Right kidney (tissue), 9 donors: ENCODE measurements at places on chromosomes 1 and 21.

DNA sequence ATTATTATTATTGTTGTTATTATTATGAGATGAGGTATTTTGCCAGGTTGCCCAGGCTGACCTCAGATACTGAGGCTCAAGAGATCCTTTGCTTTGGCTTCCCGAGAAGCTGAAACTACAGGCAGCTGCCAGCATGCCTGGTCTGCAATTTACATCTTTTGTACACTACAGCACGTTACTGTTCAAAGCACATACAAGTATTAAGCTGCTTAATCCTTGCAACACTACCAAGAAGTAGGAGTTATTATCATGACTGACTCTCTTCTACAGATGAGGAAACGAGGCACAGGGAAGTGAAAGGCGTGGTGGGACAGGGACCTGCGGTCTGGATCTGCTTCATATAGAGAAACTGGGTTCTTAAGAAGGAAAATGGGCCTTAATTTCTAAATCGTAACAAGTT, 11.6 kb downstream of the ERG start:
- no peak for DNase-seq

GRCh38 chr1:233641029-233641428, 27.1 kb downstream of the KCNK1 start:
- no peak for DNase-seq

DNA sequence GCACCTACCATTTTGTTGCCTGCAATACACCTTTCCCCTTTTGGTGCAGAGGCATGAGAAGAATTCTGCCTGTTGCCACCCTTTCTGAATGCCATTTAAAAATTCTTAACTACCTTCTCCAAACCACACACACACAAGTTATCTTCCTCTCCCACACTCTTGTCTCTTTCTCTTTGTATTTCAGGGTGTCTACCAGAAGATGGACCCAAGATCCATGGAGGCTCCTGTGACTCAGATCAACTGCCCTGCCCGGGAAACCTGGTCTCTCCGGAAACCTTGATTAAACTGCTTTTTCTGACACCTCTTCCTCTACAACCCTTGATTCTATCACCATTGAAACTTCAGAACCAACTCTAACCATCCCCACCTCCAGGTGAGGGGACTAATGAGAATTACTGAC, 2.4 kb upstream of the TARS2 start:
- DNase-seq, result no peak

DNA sequence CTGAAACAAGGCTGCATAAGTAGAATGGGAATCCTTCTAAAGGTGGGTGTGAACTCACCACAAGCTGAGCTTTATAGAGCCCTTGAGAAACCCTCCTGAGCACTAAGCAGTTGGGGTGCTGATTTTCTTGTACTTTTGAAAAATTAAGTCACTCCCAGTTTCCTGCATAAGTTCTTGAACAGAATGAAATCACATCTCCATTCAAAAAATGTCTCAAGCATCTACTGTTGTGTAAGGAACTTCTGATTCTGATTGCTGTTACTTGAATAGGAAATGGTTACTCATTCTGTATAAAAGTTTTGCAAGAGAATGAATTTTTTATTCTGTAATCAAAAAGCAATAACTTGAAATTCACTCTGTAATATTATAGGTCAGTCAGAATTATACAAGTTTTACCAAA, 50.8 kb upstream of the WNT2B start:
- no peak for DNase-seq

DNA sequence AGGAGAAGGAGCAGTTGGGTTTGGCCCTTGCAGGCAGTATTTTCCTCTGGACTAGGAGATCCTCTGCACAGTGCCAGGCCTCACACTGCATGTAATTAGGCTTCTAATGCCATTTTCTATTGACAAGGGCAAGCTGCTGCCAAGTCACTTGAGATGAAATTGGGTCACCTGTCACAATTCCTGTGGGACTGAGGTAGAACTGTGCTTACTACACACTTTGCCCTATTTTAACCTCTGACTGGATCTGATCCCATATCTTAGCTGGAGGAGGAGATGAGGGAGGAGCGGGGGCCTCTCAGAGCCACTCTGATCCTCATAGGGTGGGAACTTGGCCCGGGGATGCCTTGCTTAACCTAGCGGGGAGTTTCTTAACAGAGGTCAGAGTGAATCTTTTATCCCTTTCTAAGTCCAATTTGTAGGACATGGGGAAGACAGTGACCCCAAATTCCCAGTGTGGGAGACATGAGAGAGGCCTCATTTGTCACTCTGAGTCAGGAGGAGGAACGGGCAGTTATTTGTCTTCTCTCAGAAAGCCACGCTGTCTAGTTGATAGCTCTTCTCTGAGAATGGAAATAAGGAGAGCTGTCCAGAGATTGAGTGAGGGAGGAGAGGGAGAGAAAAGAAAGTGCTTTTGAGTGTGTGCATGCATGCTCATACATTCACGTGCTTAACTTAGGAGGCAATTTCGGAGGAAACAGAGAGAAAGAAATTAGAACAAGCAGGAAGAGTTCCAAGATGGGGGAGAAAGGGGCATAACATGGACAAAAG, 121.3 kb downstream of the CACNA1E start:
- no peak for DNase-seq

GRCh38 chr1:42734201-42735035, 5.6 kb downstream of the CLDN19 start:
- DNase-seq, result no peak

- DNase-seq, result no peak
Observed at GRCh38 chr1:171600862-171601261, 21.2 kb upstream of the MYOCOS start.

GRCh38 chr1:100626397-100626796, 88.5 kb downstream of the GPR88 start:
- DNase-seq, result no peak

GRCh38 chr1:171868217-171868803, 27.0 kb downstream of the DNM3 start:
- DNase-seq, result no peak

- DNase-seq, result no peak
Observed at GRCh38 chr1:227424953-227425352, 106.7 kb upstream of the CDC42BPA start.
